Fibroblast of skin of scalp (primary cell): ENCODE measurements at places on chromosomes 2 and 18.

GRCh38 chr2:164847981-164848741, 6.5 kb upstream of the COBLL1 start:
- no peak for DNase-seq

- DNase-seq: no peak
Measured at GRCh38 chr2:229403296-229403695, 132.2 kb upstream of the PID1 start.

DNA sequence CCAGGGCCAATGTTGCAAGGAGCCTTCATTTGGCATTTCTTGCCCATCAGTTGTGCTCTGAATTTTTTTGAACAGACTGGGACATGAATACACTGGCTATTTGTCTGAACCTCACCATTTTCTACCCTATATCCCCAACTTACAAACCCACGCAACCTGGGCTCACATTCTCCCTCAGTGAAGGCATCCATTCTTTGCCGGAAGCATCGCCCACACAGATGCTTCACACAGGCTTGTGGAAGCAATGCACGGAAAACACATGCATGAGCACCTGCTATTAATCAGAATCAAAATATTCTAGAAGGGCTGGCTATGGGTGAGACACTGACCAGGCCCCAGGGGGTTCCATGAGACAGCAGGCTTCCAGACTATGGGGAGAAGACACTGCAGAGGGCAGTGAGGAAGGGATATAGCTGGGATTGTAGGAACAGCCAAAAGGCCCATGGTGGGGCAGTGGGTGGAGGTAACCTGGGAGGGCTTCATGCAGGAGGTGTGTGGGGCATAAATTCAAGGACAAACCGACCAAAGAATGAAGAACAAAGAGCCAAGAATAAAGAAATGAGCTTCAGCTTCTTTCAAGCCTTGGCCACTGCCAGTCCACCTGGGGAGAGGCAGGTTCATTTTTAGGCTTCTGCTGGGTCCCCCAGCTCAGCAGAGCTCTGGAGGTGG, 261.5 kb downstream of the CELF4 start:
- DNase-seq: no peak

DNA sequence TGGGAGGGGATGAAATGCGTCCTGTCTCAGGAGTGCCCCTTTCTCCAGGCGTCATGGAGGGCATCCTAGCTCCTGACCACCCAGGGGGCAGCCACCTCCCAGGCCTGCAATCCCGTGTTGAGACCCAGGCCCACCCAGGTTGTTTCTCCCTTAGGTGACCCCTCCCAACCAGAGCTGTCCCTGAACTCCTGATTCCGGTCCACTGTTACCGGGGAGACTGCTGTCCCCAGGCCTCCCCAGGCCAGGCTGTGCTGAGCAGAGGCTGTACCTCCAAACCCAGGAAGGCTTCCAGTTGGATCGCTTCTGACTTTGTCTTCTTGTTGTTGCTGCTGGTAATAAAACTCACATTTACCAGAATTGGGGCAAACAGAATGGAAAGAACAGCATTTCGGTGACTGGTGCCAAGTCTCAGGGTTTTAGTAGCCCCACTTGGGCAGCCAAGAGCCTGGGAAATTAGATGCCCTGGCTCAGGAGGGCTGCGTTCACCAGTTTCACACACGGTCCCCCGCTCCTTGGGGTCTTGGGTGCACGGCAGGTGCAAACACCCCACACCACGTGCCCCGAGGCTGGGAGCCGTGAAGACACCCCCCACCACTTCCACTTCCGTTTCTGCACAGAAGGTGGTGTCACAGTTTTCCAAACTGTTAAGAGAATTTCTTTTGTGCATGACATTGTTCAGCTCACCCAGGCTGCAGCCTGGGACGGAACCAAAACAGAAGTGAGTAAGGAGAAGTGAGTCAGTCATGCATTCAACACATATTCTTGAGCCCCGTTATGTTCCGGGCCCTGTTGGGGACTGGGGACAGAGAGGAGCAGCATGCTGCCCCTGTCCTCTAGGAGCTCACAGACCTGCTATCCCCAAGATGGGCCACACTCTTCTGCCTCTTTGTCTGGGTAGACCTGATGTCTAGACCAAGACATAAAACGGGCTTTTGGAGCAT, 29.4 kb downstream of the ITM2C start:
- no peak for DNase-seq

DNA sequence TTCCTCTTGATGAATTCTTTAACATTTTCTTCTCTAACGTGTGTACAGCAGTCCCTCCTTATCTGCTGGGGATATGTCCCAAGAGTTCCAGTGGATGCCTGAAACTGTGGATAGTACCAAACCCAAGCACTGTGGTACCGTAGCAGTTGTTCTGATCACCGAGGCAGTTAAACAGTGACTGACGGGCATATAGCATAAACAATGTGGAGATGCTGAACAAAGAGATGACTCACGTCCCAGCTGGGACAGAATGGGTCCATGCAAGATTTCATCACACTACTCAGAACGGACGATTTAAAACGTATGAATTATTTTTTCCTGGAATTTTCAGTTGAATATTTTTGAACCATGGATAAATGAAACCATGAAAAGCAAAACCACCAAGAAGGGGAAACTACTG, 54.5 kb upstream of the SPAG16 start:
- DNase-seq: peak; percentile 48

- peak; percentile 43 for DNase-seq
Measured at GRCh38 chr2:235856151-235856854, 311.9 kb downstream of the GBX2 start.

DNA sequence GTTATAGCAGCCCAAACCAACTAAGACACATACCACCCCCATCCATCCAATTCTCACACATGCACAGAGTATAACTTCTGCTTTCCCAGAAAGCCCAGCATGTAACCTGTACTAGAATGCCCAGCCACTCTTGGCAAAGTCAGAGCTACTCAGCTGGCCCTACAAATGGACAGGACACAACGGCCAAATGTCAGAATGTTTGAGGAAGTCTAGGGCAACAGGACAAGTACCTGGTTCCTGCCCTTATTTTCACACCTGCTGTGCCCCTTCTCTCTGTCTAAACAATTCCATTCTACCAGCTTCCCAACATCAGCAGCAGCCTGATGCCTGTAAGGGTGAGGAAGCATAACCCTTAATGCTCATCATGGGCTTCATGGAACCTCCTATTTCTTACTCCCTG, 15.1 kb upstream of the BZW1 start:
- DNase-seq: no peak

DNA sequence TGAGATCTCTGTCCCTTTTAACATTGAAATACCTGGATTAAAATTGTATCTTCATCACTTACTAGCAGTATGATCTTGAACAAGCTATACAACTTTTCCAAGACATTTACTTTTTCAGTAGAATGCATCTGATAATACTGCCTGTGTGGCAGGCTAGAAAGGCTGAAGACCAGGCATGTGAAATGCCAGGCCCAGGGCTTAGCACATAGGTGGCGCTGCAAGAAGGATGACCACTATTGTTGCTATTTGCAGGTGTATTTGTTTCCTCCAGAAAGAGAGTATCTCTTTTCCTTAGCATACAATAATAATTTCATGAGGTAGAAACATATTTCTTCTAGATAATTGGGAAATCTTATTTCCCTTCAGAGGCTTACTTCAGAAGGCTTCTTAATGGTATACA, 331.3 kb downstream of the THSD7B start:
- DNase-seq: no peak
